ENCODE measurements at places on chromosomes 7 and 10.

DNA sequence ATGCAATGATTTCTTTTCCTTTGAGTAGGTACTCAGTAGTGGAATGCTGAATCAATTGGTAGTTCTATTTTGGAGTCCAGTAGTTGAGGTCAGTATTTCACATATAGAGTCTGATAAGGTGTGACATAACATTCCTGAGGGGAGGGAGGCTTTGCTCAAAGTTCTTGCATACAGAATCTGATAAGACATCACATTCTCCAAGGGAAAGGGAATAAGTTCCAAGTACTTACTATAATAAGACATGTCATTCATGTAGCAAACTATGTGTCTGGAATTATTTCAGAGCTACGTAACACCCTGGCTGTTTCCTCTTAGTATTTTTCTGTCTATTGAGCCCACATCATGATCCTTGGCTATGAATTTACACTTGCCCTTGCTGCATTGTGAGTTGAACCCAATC is 74.3 kb upstream of the POM121L12 start:
- no peak for DNase-seq

- DNase-seq, result no peak
These were observed 272.4 kb downstream of the ADARB2 start for GRCh38 chr10:1464881-1465417.

- DNase-seq, result no peak
These were observed 130.6 kb downstream of the ATXN7L1 start for GRCh38 chr7:105745681-105746330.

- no peak for DNase-seq
These were observed 44.1 kb downstream of the ANTXRL start for GRCh38 chr10:46330894-46331293.

- no peak for DNase-seq
These were observed 32.6 kb upstream of the ZNRF2 start for GRCh38 chr7:30251708-30252329.

DNA sequence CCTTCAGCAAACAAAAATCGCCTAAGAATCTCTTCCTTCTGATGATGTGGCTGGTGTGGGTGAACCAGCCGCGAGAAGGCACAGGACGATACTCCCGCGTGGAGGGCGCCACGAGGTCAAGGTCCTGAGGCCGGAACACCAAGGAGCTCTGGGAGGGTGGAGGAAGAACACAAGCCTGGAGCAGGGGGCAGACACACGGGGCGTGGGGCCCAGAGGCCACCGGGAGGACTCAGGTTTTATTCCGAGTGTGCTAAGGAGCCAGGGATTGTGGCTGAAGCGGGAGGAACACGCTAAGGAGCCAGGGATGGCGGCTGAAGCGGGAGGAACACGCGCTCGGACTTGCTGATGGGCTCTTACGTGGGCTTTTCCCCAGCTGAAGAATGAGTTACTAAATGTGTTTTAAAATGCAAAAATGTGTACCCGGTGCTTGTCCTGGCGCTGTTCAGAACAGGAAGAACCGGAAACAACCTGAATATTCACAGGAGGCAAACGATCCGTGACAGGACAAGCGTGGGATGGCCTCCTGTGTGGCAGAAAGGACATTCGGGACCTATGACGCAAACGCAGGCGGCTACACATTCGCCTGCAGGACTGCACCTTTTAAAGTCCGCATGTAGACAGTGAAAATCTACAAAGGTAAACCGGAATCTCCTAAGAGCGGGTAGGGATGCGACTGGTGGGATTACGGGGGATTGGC is 64.0 kb downstream of the MAD1L1 start:
- DNase-seq, result no peak

GRCh38 chr7:79361214-79361613 is 92.3 kb downstream of the MAGI2 start:
- DNase-seq, result no peak

DNA sequence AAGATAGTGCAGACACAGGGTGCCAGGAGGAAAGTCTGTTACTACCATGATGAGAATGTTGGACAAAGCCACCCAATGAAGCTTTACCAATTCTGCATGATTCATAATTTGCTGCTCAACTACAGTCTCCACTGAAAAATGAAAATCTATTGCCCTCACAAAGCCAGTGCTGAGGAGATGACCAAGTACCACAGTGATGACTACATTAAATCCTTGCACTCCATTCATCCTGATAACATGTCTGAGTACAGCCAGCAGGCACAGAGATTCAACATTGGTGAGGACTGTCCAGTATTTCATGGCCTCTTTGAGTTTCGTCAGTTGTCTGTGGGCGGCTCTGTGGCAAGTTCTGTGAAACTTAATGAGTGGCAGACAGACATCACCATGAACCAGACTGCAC is 144.0 kb downstream of the PLCE1 start:
- DNase-seq, result no peak
